ENCODE measurements at places on chromosomes 12 and 14.
A peak's percentile ranks its signal among the peaks of the same experiment; 100 is the strongest.

- DNase-seq, result peak; percentile 86
These were observed 262.6 kb upstream of the BTG1 start for GRCh38 chr12:92408072-92408900.

GRCh38 chr12:50620978-50621360 is 116.2 kb downstream of the DIP2B start:
- DNase-seq, result no peak

DNA sequence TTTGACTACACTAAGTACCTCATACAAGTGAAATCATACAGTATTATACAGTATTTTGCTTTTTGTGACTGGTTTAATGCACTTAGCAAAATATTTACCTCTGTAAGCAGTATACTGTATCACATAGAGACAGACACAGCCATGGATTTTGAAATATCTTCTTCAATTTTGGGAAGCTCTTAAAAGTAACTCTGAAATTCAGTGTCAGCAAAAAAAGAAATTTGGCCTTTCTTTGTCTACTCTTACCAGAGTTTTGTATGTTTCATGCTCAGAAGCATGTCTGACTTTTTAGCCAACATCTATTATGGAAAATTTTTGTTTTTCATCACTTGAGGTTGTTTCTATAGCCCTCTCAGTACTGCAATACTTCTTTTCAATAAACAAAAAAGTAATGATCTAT is 1102.2 kb downstream of the TRHDE start:
- DNase-seq, result no peak

DNA sequence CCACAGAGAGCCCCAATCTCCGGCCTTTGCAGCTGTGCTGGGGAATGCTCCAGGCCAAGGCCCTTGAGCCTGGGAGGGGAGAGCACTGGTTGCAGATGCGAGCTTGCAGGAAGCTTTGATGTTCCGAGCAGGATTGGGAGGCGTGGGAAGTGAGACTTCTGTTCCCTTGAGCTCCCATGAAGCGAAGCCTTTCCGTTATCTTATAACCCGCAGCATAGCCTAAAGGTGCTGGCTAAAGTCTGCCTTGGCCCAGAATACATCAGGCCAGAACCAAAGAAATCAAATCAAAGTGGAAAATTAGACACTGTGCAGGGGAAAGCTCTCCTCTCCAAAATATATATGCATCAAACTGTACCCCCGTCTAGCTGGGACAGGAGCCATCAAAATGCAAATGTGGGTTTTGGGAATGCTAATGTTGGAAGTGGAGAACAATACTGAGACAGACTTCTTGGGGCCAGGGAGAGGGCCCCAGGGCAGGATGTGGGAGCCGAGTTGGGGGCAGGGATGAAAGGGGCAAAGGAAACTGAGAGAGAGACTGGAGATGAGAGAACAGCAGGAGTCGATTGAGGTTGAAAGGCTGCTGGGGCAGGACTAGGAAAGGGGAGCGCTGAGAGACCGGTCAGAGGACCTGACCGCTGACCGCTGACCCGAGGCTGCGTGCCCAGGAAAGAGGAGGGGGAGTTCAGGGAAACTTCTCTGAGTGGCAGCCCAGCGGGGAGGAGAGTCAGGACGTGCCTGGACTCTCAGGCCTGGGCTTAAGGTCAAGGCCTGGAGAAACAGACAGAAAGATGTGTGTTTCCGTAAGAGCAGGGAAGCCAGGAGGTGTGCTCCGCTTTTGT is 152.2 kb upstream of the PARP11 start:
- no peak for DNase-seq

GRCh38 chr12:47870175-47870781 is 34.5 kb downstream of the VDR start:
- peak; percentile 53 for DNase-seq

GRCh38 chr14:69983317-69983716 is 104.1 kb downstream of the SMOC1 start:
- DNase-seq, result no peak

- no peak for DNase-seq
These were observed 45.7 kb downstream of the SSPN start for GRCh38 chr12:26241080-26241479.

GRCh38 chr12:74689071-74689655 is 151.5 kb downstream of the ATXN7L3B start:
- DNase-seq, result peak; percentile 77

- no peak for DNase-seq
These were observed 169.4 kb downstream of the DACT1 start for GRCh38 chr14:58807191-58807590.

DNA sequence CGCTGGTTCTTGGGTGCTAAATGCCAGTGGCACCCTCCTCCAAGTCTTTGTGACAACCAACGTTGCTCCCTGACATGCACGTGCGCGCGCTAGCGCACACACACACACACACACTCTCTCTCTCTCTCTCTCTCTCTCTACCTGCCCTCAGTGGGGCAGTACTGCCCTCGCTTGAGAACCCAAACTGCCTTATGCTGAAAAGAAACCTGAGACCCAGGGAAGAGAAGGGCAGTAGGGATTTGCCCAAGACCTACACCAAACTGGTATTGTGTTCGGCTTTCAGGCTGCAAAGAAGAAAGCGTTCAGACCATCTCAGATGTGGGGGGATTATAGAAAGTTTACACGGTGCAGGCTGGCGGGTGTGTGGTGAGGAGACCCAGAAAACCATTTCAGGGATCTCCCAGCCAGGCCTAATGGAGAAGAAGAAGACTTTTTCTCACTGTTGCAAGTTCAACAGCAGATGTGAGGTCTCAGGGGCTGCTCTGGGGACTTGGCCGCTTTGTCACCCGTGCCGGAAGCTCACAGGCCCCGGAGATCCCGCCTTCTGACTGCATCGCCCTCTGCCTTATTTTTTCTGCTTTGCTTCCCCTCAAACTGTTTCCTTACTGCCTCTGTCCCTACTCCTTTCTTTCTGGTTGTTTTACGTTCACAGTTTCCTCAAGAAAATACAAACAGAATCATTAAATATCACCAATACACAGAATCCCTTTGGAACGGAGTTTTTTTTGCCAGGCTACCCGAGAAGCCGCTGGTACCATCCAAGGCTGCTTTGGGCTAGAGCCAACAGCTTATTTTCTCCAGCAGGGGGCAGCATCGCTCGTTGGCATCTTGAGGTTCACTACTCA is 82.4 kb downstream of the PPM1A start:
- DNase-seq, result peak; percentile 85

DNA sequence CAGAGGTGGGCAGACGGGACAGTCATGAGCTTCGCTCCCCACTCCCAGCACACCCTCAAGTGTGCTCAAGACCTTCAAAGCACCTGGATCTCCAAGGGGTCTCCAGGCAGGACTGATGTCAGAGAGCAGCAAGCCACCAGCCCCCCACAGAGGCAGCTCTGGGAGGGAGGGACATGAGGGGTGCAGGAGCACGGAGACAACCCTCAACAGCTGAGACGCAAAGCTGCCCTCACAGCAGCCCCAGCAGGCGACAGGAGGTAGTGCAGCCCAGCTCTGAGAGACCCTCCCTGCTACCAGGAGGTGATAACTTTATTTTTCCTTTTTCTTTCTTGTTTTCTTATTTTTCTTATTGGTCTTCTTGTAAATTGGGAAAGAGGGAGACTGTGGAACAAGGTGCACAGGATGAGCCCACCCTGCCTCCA is 17.9 kb downstream of the SIVA1 start:
- peak; percentile 23 for DNase-seq

- no peak for DNase-seq
These were observed 167.5 kb upstream of the NOVA1 start for GRCh38 chr14:26765301-26765700.
